Stimulated activated CD8-positive, alpha-beta memory T cell treated with anti-CD3 and anti-CD28 coated beads, Interleukin-7, amount 100 ng/mL, for 24 hours (primary cell): ENCODE measurements at places on chromosomes 7 and 10.

GRCh38 chr10:73253225-73253555 is 746 bp upstream of the MRPS16 start:
- no peak for DNase-seq

DNA sequence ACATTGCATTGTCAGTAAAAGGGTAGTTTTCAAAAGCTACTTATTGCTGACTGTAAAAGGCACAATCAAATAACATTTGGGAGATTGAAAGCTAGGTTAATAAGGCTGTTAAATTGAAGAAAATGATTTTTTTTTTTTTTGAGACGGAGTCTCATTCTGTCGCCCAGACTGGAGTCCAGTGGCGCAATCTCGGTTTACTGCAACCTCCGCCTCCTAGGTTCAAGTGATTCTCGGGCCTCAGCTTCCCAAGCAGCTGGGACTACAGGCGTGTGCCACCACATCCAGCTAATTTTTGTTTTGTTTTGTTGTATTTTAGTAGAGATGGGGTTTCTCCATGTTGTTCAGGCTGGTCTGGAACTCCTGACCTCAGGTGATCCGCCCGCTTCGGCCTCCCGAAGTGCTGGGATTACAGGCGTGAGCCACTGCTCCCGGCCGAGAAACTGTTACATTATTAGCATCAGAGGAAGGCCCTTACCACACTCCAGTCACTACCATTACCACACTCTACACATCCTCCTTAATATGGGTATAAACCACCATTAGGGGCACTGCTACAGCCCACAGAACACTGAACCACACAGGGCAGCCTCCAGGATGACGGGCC is 1.0 kb downstream of the CYP51A1 start:
- DNase-seq: no peak

GRCh38 chr10:116278846-116279245 is 5.8 kb upstream of the GFRA1 start:
- no peak for DNase-seq

DNA sequence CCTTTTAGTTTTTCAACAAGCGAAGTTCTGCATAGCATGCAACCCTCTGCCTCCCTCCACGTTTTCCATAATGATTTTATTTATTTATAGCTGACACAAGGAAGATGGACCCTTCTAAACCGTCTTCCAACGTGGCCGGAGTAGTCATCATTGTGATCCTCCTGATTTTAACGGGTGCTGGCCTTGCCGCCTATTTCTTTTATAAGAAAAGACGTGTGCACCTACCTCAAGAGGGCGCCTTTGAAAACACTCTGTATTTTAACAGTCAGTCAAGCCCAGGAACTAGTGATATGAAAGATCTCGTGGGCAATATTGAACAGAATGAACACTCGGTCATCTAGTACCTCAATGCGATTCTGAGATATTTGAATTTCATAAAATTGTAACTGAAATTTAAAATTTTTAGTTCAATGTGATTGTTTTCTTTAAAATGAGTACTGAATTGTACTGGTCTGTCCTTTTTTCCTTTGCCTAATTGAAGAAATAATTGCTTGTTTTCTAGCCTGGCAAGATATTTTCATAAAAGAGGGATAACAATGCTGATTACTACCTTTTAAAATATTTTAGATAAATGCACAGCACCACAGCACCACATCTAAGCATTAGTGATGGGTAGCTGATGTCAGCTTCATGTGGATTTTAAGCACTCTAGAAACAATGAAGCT is 41.5 kb upstream of the SLC39A12 start:
- no peak for DNase-seq

- DNase-seq: no peak
These were observed 17.4 kb downstream of the KIF5B start for GRCh38 chr10:32038777-32039176.

DNA sequence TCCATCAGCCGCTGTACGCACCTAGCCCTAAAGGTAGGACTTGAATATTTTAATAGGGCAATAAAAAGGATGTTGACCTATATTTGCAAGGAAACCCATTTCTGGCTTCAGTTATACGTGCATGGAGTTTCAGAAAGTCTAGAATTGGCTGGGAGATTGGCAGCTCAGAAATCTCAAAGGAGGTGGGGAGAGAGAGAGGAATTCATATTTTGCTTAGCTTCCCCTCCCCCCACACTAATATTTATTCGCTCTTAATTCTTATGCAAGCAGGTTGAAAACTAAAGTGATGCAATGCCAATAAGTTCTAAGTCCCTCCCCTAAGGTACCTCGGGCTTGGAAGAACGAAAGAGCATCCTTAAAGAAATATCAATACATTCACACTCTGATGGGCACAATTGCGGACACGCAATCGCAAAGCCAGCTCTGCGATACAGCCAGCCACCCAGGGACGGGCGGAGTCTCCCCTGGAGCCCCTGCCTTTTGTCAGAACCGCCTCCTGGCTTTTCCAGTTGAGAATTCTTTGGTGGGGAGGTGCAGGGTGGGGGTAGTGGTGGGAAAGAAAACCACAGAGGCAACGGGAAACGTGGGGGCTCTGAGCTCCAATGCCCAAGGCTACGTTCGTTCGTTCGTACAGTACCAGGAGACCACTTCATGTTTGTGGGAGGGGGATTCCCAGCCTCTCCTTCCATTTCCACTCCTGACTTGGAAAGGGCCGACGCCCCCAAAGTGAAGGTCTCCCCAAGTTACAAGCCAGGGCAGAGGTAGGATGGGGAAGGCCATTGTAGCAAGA is 1.3 kb downstream of the SHH start:
- no peak for DNase-seq

DNA sequence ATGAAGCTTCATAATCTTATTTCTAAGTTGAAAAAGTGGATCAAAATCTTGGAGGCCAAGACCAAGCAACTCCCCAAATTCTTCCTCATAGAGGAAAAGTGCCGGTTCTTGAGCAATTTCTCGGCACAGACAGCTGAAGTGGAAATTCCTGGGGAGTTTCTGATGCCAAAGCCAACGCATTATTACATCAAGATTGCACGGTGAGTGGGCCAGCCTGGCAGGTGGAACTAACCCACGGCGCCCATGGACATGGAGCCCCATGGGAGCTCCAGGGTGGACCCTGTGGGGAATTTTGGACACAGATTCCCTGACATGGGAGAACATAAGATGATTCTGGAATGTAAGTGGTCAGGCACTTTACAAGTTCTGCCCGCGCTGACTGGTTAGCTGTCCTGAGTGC is 125.9 kb downstream of the TRRAP start:
- no peak for DNase-seq

GRCh38 chr7:107201795-107202450 is 33.1 kb downstream of the HBP1 start:
- DNase-seq: peak; percentile 10

GRCh38 chr10:84054743-84055142 is 84.6 kb upstream of the GHITM start:
- DNase-seq: no peak

- DNase-seq: no peak
These were observed 118.3 kb upstream of the FAM171A1 start for GRCh38 chr10:15489431-15489830.

DNA sequence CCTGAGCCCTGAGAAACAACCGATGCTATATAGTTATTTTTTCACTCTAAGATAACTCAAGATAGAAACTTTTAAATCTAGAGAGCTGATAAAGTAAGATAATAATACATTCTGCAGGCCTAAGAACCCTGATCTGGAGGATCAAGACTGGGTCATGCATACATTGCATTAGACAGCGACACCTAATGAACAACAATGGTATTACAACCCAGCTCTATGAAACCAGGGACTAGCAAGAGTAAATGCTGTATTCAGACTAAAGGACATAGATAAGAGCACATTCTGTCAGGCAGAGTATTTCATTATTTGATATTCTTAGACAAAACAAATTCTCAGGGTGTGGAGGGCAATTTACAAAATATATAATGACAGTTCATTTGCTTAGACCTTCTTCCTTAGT is 148.6 kb downstream of the GRK5 start:
- DNase-seq: no peak

DNA sequence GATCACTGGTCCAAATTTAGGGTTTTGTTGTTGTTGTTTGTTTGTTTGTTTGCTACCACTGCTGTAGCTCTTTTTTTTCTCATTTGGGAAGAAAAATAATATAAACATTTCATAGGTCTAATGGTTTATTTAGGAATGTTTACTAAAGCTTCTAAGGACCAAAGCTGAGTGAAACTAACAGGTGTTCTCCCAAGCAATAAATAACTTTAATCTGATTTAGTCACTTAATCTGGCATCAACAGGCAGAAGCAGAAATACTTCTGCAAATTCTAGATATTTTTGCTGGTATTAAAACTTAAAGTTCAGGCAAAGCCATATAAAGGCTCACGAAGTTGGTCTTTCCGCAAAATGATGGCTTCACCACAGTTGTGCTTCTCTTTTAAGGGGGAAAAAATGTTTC is 144.5 kb upstream of the YAE1 start:
- DNase-seq: no peak

- DNase-seq: no peak
These were observed 30.1 kb downstream of the C10orf90 start for GRCh38 chr10:126640401-126640800.

GRCh38 chr10:17783751-17784150 is 25.4 kb upstream of the MRC1 start:
- no peak for DNase-seq

GRCh38 chr10:130014263-130015074 is 50.4 kb upstream of the EBF3 start:
- no peak for DNase-seq

DNA sequence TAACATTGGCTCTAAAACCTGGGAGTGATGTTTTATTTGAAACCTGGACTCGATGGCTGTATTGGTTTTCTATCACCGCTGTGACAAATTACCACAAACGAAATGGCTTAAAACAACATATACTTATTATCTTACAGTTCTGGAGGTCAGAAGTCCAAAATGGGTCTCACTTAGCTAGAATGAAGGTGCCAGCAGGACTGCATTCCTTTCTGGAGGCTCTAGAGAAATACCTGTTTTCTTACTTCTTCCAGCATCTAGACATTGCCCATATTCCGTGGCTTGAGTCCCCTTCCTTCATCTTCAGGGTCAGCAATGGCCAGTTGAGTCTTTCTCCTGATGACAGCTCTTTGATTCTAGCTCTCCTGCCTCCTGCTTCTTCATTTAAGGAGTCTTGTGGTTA is 44.3 kb upstream of the STEAP1B start:
- DNase-seq: no peak

- no peak for DNase-seq
These were observed 20.0 kb downstream of the MYO1G start for GRCh38 chr7:44958645-44959344.

DNA sequence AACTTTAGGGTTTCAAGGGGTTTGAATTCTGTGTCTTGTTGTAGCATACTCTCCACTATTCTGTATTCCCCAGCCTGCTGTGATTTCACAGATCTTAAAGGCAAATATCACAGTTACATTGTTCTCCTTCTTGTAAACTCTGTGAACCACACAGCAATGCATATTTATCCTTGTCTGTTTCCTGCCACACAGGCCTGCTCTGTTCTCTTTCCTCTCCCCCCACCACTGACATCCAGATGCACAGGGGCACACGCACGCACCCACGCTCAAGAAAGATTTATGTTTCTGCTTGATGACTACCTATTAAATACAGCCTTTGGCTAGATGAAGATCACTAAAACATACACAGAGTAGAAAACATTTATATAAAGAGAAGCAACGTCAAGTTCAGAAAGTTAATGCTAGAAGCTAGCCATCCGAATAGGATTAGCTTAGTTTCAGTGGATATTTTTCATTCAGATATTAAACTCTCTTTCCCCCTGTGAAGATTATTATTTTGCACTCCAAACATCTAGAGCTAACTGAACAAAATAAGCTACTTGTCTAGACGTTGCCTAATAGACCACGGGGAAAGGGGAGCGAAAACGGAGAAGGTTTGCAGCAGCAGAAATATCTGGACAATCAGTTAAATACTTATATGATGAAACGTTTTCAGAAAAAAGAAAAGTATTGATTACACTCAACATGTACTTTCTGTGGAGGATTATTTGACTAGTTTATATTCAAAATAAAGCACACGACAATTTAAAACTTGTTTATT is 193.1 kb upstream of the SEMA3C start:
- no peak for DNase-seq

DNA sequence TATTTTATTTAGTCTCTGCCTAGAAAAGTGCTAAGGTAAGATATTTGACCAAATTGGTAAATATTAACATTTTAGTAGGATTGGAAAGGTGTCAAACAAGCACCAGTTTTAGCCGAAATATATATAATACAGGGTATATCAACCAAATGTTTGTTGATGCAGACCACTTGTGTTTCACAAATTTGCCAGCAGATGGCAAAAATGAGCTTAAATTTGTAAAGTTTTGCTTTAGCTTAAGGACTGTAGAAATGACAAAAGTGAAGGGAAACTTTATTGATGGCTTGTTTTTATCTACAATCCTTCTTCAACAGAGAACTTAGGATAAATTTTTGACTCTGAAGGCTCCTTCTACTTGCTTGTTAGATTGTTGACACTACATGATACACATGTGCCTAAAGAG is 4.8 kb upstream of the POLR1F start:
- no peak for DNase-seq

- no peak for DNase-seq
These were observed 75.9 kb downstream of the ADARB2 start for GRCh38 chr10:1661416-1661815.

DNA sequence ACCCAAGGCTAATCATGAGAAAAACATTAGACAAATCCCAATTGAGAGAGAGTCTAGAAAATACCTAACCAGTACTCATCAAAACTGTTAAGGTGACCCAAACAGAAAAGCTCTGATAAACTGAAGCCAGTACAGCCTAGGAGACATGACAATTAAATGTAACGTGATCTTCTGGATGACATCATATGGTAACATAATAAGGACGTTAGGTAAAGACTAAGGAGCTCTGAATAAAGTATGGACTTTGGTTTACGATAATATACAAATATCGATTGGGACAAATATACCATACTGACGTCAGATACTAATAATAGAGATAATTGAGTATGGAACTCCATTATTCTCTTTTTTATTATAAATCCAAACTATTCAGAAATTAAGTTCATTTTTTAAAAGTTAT is 561.1 kb upstream of the STEAP1 start:
- DNase-seq: no peak

GRCh38 chr10:22713853-22714478 is 412 bp downstream of the PIP4K2A start:
- DNase-seq: peak; percentile 18

- no peak for DNase-seq
These were observed 135.5 kb upstream of the GLI3 start for GRCh38 chr7:42372479-42372878.

GRCh38 chr10:65611592-65611991 is 1314.2 kb upstream of the LRRTM3 start:
- DNase-seq: no peak

- no peak for DNase-seq
These were observed 13.9 kb downstream of the TAX1BP1 start for GRCh38 chr7:27753863-27754262.

- DNase-seq: no peak
These were observed 121.9 kb downstream of the MAD1L1 start for GRCh38 chr7:2110610-2111396.

GRCh38 chr10:60367024-60367423 is 22.7 kb downstream of the ANK3 start:
- no peak for DNase-seq

- no peak for DNase-seq
These were observed 230.5 kb upstream of the TMEM229A start for GRCh38 chr7:124263232-124263827.

- DNase-seq: no peak
These were observed 115.4 kb downstream of the MLLT10 start for GRCh38 chr10:21649454-21649872.

- DNase-seq: no peak
These were observed 135.1 kb downstream of the VPS50 start for GRCh38 chr7:93367254-93367653.
